ENCODE measurements at places on chromosomes 12 and 14.

- DNase-seq = peak; percentile 95
Measured at GRCh38 chr12:68745904-68746571, at the start of gene SLC35E3. TSS of gene SLC35E3 (plus strand) at chr12:68746176. CDS start at chr12:68746378, 202 bp downstream.

DNA sequence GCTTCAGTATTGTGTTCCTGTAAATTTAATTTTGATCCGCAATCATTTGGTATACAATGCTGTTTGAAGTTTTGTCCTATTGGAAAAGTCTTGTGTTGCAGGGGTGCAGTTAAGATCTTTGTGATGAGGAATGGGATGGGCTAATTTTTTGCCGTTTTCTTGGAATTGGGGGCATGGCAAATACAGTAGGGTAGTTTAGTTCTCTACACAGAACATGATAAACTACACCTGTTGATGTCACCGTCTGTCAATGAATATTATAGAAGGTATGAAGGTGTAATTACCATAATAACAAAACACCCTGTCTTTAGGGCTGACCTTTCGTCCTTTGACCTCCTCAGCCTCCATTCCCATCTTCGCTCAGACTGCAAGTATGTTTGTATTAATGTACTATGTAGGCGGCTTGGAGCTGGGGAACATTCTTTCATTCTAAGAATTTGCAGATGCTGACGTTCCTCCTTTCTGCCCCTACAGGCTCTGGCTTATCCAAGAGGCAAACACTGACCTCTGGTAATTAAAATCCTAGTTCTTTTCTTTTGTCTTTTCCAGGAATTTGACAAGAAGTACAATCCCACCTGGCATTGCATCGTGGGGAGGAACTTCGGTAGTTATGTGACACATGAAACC is 1.7 kb downstream of the DYNLL1 start:
- DNase-seq = no peak

DNA sequence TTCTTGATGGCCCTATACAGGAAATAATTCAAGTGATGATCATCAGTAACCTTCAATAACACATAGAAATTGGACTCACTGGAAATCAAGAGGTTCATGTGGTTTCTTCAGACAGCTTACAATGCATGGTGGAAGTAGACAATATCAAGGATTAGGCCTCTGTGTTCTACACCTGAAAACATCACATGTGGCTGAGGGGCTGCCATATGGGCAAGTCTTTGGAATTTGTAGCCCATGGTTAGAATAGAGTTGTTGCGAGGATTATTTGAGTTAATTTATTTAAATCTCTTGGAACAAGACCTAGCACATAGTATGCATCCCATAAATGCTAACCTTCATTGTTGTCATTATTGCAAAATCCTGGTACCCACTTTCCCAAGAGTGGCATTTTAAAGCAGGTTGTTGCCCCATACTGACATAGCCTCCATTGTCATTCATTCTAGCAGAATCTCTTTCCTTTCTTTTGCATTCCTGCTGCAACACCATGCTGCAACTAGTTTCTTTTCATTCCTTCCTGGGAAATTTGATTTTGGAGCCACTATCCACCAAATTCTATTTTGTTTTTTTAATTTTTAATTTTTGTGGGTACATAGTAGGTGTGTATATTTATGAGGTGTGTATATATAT is 352.7 kb upstream of the NAV3 start:
- no peak for DNase-seq

DNA sequence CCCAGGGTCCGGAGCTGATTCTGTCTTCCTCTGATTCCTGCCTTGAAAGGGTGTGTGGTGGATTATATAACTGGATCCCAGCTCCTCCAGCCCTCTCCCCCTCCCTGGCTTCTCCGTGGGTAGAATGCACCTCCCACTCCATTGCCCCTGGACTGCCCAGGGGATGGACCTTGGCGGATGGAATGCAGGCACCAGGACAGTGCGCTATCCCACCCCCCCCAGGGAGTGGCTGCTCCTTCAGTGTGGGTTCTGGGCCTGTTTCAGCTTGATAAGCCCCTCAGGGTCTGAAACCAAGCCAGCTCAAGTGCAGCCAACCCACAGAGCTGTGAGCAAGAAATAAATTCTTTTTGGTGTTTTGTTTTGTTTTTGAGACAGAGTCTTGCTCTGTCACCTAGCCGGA is 112.4 kb upstream of the TMEM132D start:
- DNase-seq = no peak

DNA sequence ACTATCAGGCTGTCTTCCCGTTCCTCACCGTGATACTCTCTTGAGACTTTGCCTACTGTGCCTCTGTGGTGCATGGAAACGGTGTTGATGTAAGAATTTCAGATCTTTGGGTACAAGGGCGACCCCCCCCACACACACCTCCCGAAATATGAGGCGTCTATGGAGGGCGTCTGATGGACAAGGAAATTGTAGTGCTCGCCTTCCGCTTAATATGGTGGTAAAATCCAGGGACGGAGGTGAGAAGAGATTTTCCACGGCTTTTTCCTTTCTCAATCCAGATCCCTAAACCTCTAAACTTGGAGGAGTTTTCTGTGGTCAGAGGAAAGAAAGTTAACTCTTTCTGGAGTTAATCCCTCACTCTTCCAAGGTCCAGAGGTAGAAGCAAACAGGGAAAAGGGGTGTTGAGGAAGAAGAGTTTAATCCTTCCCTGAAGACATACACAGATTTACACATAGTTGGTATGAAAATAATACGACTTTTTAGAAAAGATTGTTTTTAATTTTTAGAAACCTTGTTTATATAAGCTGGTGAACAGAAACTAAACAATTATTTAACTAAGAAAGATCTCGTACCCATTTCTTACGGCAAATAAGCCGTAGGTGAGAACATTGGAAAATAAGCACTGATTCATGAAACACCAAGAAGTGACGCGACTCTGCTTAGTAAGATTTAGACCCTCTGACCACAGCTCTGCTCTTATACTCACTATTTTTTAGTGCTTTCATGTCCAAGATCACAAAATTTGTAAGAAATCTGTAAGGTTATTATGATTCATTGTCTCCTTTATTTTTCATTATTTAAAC is 23.1 kb upstream of the RNASE12 start:
- no peak for DNase-seq

DNA sequence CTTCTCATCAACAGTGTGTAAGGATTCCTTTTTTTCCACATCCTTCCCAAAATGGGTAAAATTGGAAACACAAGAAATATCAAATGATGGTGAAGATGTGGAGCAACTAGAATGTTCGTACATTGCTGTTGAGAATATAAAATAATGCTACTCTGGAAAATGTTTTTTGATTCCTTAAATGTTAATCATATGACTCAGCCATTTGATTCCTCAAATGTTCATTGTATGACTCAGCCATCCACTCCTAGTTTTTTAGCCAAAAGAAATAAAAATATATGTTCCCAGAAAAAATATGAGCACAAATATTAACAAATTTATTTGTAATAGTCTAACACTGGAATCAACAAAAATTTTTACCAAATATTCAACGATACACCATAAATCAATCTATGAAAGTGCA is 1108.6 kb downstream of the LRFN5 start:
- no peak for DNase-seq

GRCh38 chr12:65300679-65301349 is 22.3 kb downstream of the MSRB3 start:
- no peak for DNase-seq
